ENCODE measurements at places on chromosomes 3 and 15.

GRCh38 chr3:100682854-100683760 lies 26.2 kb upstream of the TFG start:
- no peak for DNase-seq

GRCh38 chr3:159848348-159849118 lies 140.1 kb upstream of the IL12A start:
- DNase-seq, result no peak

DNA sequence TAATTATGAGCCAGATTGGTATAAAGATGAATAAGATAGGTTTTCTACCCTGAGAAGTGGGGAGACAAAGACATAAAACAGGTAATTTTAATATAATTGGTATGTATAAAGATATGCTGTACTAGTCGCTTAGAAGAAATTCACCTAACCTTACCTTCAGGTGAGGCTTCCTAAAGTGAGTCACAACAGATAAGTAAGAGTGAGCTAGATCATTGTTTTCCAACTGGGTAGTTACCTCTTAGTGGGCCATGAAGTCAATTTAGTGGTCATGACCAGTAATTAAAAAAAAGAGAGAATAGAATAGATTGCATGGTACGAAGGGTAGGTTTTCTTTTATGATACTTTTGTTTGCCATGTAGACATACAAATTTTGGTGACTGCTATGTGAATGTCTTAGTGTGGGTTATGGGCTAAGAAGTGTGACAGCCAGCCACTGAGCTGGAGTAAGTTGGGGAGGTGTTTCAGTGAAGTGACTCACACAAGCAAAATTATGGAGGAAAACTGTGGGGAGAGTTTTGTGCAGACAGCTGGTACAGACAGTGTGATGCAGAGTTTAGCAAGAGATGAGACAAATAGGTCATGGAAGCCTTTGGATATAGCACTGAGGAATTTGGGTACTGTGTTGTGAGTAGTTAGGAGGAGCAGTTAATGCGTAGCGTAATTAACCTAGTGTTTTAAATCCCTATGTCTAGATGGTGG lies 8.2 kb downstream of the TRNT1 start:
- DNase-seq, result no peak

DNA sequence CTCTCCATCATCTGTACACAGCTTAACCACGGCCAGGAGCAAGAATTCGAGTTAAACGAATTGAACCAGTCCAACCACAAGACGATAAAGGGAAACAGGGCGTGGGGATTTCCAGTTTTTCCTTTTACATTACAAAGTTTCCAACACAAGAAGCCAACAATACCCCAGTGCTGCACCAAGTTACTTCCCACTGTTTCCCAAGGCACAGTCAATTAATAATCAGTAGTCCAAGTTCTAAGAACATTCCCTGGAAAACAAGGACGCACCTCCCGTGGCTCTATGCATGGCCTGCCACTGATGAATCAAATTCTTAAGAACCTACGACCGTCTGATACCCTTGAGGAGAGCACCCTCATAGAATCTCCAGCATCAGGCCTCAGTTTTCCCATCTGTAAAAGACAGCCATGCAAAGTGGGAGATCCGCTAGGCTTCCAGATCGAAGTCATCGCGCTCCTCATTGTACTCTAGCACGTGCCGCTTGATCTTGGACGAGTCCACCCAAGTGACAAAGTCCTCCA lies 774 bp downstream of the IMP3 start:
- DNase-seq, result no peak

Data from germinal center (tissue), 1 donor.